ENCODE measurements at places on chromosomes 5 and 9. TPM values are rescaled to one million over a fixed set of nuclear protein-coding genes. Genes with fewer than 3 reads are reported as not detected.

DNA sequence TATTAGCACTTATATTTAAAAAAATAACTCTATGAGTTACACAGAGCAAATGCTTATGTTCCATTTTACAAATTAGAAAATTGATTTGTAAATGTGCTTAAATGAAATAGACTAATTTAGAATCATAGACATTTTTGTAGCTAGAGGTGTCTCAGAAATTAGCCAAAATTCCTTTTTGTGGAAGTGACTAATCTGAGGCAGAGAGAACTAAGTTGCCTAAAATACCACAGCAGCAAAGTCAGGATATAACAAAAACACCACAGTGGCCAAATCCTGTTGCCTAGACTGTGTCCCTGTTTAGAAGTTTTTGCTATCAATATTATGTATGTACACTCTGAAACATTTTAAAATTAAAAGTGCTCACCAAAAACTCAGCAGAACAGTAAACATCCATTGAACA lies 18.7 kb downstream of the ADAMTSL1 start:
- no peak for DNase-seq

DNA sequence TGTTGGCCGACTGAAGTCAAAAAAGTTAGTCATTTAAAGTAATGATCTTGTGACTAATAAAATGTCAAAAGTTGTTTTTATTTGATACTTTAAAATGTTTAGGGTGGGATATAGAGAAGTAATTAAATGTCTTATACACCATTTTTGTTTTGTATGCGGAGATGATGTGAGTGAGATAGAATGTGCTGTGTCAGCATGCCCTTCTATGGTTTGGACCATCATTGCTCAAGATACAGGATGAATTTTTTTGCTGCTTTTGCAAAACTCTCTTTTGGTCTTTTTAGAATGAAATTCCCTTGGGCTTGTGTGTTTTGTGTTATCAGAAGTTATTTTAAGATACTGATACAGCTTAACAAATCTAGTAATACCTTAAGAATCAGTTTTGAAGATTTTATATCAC lies 12.5 kb downstream of the SRFBP1 start:
- DNase-seq: no peak

GRCh38 chr5:1886846-1887587 lies 4.3 kb upstream of the IRX4 start:
- no peak for DNase-seq

GRCh38 chr5:15844871-15845270 lies 334.7 kb downstream of the MARCHF11 start:
- DNase-seq: no peak

GRCh38 chr5:54908774-54909525 lies 76.4 kb downstream of the ESM1 start:
- no peak for DNase-seq

DNA sequence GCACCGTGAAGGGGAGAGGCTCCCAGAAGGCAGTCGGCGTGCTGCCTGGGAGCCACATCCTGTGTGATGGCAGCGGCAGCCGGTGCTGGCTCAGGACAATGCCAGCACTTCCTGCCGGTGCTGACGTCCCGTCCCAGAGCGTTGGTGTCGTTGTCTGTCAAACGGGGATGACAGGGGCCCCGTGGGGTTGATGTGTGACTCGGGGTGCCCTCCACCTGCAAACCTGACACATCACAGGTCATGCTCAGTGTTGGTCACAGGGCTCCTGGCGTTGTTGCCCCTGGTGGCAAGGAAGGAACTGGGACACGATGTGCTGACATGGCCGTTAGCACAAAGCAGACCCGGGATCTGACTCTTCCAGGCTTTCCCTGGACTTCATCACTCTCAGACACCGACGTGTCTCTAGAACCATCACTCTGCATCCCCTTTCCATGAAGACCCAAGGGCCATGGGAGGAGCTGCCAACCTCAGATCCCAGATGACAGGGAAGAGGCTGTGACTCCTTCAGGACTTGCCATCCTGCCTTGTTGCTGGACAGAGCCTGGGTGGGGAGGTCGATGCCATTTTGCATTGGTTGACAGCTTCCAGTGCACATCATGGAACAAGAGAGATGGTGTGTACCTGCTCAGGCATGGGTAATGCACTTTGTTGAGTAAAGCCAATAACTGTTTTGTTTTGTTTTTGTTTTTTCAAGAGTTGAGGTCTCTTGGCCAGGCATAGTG lies 21.5 kb downstream of the PLPP7 start:
- no peak for DNase-seq

- no peak for DNase-seq
Observed at GRCh38 chr9:78826527-78826926, 529.6 kb downstream of the PSAT1 start.

DNA sequence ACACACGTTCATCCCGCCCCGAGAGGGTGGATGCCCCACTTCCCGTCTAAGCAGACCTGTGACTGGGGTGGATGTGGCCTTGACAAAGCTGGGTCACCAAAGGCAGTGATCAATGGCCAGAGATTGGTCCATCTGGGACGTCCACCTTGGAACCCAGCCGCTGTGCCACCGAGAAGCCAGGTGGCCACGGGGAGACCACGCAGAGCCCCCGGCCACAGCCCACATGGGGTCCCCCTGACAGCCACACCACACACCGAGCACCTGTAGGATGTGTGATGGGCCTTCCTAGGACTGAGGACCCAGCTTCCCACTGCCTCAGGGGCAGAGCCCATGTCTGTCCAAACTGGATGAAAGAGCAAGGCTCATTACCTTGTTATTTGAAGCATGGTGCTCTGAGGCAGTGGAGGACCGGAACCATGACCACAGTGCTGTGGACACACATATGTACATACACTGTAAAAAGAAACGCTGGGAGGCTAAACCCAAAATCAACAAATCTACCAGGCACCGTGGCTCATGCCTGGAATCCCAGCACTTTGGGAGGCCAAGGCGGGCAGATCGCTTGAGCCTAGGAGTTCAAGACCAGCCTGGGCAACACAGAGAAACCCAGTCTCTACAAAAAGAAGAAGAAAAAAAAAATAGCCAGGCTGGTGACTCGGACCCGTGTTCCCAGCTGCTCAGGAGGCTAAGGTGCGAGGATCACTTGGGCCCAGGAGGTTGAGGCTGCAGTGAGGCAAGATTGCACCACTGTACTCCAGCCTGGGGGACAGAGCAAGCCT lies 50.1 kb downstream of the MRPL36 start:
- DNase-seq: no peak

DNA sequence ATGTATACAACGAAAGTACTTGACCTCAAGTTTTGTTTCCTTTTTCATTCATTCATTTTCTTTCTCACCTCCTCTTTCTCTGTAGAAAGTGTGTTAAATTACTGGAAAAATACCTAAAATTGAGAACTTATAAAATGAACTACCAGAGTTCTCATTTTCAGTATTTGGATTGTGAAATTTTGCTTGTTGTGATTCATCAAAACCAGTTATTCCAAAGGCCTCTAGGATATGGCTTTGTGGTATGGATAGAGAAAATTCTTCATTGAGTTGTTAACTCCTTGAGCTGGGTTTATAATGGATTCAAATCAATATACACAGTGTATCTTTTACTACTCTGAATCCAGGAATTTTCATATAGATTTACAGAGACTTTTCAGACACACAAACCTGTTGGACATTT lies 287.6 kb downstream of the KDM4C start:
- DNase-seq: no peak

DNA sequence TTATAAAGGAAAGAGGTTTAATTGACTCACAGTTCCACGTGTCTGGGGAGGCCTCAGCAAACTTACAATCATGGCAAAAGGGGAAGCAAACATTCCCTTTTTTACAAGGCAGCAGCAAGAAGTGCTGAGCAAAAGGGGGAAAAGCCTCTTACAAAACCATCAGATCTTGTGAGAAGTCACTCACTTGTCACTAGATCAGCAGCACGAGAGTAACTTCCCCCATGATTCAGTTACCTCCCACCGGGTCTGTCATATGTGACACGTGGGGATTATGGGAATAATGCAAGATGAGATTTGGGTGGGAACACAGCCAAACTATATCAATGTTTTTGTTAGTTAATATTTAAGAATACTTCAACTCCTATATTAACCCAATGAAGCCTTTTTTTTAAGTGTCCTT lies 275.2 kb upstream of the CDH9 start:
- DNase-seq: no peak

DNA sequence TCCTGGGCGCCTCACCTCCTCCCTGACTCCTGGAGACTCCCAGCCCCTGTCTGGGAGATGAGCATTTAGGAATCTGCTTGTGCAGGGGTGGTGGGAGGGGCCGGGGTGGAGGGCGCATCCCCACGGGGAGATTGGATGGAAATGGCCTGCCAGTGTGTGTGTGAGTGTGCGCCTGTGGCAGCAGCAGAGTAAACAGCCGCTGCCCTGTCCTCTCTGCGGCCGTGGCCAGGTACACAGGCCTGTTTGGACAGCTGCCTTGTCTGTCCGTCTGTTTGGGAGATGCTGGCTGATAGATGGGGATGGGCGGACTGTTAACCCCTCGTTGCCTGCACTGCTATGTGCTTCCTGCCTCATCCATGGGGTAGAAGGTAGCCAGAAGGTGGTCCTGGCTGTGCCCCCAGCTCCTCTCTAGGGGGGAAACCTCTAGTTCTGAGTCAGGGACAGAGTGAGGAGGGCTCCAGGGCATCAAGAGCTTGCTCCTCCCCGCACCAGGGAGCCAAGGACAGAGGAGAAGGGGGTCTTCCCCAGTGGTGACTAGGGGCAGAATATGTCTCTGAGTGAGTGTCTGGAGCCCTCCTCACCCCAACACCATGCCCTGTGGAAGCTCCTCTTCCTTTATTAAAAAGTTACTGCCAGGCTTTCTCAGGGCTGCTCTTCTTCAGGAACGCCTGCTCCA lies 60.1 kb downstream of the LMX1B start:
- no peak for DNase-seq

DNA sequence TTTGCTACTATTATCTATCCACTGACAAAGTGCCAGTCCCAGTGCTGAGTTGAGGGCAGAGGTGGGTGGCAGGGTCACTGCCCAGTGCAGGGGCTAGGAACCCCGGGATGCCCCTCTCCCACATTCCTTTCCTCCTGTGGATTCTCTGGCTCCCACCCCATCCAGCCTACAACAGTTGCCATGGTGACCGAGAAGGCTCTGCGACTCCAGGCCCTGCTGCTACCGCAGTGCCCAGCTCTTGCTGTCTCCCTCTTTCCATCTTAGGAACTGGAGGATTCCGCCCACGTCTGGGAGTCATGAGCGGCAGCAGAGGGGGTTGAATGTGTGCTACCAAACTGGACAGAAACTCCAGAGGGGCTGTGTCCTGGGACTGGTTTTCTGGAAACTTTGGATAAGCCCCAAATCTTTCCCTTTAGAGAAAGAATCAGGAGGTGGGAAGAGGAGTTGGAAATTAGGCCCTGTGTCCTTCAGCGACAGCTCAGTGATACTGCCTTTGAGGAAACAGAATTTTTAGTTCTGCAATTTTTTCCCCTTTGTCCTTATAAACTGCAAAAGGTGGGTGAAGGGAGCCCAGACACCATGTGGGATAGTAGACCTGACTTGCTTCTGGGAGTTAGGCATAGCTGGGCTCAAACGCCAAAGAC lies 20.7 kb upstream of the C5orf47 start:
- DNase-seq: no peak

DNA sequence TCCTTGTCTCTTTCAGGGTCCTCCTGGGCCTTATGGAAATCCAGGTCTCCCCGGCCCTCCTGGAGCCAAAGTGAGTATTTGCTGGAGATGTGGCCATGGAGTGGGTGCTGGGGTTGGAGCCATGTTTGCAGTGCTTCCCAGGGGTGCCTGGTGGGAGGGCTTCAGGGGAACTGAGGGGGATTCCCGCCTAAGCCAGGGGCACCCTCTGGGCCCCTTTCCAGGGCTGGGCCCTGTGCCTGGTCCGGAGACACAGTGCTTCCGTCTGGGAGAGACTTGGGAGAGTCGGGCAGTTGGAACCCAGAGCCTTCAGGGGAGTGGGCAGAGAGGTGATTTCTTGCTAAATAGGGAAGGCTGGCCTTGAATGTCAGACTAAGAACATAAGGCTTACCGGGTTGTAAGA lies 27.7 kb downstream of the COL27A1 start:
- DNase-seq: no peak

GRCh38 chr5:52776116-52776515 lies 11.6 kb upstream of the ITGA1 start:
- no peak for DNase-seq

PCDHA9 gene
- not detected for polyA plus RNA-seq

NRG2 gene
- 1.5 TPM for polyA plus RNA-seq

- no peak for DNase-seq
Observed at GRCh38 chr5:67052034-67052433, 144.6 kb downstream of the CD180 start.

GBA2 gene
- 94.3 TPM for polyA plus RNA-seq

DNA sequence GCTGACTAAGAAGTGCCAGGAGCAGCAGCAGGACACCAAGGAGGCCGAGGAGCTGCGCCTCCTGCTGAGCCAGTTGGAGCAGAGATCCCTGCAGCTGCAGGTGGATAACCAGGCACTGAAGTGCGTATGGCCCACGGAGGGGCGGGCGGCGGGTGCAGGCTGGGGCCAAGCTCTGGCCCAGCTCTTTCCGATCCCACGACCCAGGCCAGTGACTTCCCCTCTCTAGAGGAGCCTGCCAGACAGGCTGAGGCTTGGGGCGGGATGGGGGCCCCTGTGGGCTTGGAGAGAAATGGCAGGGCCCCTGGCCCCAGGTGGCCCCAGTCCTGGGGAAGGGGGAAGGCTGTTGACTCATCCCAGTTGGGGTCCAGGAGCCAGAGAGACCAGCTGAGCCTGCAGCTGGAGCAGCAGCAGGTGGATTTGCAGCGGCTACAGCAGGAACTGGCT lies 3.6 kb downstream of the PTRH1 start:
- no peak for DNase-seq

GRCh38 chr9:109907400-109907799 lies 127.4 kb downstream of the PALM2AKAP2 start:
- no peak for DNase-seq

DNA sequence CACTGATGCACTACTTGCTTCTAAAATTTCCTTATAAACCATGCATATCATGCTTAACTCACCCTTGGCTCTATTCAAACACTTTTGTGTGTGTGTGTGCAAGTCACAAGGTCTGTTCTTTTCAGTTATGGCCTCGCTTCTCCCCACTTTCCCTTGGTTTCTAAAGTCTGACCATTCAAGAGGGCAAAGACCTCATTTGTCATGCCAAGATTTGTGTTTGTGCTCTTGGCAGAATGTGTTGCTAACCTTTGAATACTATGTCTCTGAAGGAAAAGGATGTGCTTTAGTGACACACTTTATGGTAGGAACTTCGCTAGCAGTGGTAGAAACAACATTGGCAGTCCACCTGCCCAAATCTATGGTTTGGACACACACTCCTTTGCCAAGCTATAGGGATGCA lies 50.4 kb downstream of the SNX18 start:
- DNase-seq: no peak

DNA sequence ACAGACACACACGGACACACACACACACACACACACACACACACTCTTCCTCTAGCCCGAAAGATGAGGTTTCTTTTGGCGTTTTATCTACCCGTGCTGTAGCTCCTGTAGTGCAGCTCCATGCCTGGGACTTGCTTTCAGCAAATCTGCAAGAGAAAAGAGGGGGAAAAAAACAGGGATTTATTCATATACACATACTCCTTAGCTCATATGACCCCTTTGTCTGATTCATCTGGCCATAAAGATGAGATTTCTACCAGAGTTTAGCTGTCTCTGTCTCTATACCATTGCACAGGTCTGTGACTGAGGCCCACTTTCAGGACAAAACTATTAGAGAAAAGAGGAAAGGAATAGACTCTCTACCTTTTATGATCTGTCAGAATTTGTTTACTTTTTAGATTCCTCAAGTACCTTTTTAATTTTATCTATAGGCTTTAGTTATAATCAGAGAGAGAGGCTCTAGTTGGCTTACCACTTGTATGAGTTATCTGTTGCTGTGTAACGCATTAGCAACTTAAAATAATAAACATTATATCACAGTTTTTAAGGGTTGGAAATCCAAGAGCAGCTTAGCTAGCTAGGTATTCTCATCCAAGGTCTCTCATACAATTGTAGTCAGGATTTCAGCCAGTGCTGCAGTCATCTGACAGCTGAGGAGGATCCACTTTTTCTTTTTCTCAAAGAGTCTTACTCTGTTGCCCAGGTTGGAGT lies 14.7 kb downstream of the SNX2 start:
- no peak for DNase-seq

All from right renal cortex interstitium (tissue), 3 donors.